Liver (tissue), 10 donors: ENCODE measurements at places on chromosomes 2 and 18. TPM values are rescaled to one million over a fixed set of nuclear protein-coding genes. Genes with fewer than 3 reads are reported as not detected.

Gene LYPD1
- total RNA-seq, result 0.47 TPM

Gene VIL1
- 42.3 TPM for total RNA-seq

Gene APCDD1
- 2.8 TPM for total RNA-seq

DNA sequence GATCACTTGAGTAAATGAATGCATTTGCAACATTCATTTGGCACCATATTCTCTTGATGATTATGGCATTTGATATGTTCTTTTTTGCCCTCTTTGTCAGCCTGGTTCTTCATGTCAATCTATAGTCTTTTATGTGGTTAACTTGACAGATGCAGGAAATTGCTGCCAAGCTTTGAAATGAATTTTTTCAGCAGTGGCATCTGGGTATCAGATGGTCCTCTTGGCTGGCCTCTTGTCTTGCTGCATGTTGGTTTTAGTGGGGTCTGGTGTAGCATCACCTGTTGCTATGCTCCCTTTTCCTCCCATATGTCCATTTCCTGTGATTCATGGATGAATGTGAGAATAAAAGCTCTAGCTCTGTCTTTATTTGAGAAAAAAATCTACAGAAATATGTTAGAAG is 119.9 kb downstream of the DPP4 start:
- DNase-seq, result no peak

GRCh38 chr2:8534729-8535468 is 147.0 kb upstream of the ID2 start:
- DNase-seq, result peak; percentile 58

GRCh38 chr18:27887711-27888495 is 289.0 kb downstream of the CDH2 start:
- no peak for DNase-seq

DNA sequence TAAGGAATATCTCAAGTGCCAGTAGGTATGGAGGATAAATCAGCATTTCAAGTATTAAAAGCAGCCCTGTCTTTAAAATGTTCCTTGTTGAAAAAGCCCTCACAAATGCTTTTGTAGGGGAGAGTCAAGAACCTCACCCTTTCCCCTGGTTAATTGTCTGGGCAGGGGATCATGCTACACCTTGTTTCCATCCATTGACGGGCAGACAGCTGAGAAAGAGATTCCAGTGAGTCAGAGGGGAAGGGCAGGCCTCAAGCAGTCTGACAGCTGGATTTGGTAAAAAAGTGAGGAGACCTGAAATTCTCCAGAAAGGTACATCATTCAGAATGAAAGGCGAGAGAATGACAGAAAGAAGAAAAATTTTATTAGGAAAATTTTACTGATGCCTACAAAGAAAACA is 203.2 kb upstream of the CYP26B1 start:
- no peak for DNase-seq

Gene MRPS9
- total RNA-seq, result 27.7 TPM

- no peak for DNase-seq
These were observed 49.4 kb downstream of the SMAD7 start for GRCh38 chr18:48901145-48902022.

DNA sequence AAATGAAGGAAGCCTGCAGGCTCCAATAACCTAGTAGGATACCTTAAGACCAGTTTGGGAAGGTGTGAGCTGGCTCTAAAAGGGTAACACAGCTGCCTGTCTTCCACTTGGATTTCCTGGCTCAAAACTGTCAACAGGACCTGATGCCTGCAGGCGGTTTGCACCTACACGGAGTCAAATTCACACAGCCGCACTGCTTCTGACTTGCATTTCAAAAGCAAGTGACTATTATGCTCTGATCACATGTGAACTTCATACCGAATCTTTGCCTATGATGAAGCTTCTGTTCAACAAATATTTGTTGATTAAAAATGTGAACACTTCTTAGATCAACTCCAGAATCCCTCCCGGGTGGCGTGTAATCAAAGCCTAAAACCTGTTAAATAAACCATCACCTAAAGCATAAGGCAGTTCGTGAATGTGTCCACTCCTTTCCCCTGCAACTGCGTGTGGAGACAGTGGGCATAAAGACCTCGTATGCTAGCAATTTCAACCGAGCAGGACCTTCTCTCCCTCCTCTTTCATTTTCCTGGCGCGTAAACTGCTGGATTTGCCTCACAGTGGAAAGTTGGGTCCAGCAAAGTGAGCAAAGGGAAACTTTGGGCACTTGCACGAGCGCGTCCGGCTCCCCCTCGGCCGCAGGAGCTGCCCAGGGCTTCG is 784 bp downstream of the CRACDL start:
- no peak for DNase-seq

Gene GKN2
- total RNA-seq, result 9.1 TPM

Gene AQP12B
- not detected for total RNA-seq

GRCh38 chr18:78699499-78699898 is 280.1 kb upstream of the SALL3 start:
- DNase-seq, result no peak

Gene DCDC2C
- not detected for total RNA-seq

Gene MATN3
- total RNA-seq, result 0.08 TPM

DNA sequence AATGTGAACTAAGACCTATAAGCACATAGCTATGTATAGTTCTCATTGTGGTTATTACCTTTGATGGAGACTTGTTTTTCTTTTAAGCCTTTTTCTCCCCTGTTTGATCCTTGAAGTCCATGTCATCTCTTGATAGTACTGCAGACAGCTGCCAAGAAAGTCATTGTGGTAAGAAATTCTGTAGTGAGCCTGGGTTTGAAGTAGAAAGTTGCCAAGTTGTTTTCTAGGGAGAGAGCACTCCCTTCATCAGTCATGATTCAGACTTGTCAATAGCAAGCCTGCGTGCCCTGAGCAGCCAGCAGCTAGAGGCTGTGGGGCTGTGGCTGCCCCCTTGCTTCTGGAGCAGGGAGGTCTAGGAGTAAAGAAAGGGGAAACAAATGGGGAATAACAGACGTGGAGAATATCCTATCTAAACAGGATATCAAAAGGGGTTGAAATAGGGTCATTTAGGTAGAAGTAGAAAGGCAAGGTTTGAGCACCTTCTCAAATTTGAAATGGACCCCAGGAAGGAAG is 8.4 kb downstream of the SP5 start:
- DNase-seq, result no peak

Gene DLX1
- total RNA-seq, result not detected

Gene REG3G
- total RNA-seq, result 0.28 TPM

Gene ADNP2
- 9.9 TPM for total RNA-seq

DNA sequence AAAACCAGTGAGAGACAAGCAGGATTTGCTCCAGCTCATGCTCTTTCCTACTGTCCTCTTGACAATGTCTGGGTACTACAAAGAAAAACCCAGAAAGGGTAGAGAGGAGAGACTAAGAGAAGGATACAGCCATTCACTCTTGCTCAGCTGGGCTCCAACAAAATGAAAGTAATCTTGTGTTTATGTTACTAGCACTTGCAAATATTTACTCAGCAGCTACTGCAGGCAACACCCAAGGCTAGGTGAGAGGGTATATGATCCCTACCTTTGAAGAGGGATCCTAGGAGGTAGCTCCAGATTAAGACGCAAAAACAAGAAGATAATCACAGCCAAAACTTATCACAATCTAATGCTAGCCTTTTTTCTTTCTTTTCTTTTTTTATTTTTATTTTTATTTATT is 329.6 kb upstream of the ACVR2A start:
- no peak for DNase-seq

GRCh38 chr2:46803547-46803878 is 112.1 kb downstream of the MCFD2 start:
- no peak for DNase-seq

DNA sequence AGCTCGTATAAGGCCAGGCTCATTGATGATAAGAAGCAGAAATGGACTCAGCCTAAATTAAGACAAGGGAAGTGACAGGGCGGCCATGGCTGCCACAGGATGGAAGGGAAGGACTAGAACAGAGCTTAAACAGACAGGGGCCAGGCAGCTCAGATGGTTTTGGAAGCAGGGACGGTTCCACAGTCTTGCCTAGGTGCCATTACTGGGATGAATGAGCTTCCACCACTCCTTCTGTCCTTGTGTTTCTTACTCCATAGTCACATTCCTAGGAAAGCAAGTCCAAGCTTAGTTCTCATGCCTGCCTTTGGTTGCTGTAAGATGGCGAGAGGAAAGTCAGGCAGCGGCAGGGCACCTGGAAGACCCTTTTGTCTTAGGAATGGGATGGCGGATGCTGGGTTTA is 11.9 kb downstream of the GNLY start:
- no peak for DNase-seq
